Small intestine (tissue), 16 donors: ENCODE measurements at places on chromosomes 1 and 21. TPM values are rescaled to one million over a fixed set of nuclear protein-coding genes. Genes with fewer than 3 reads are reported as not detected.

Gene GIPC2
- 30.1 TPM for polyA plus RNA-seq

Gene FASLG
- polyA plus RNA-seq: not detected

Gene DLGAP3
- 0.27 TPM for polyA plus RNA-seq

Gene MSH4
- not detected for polyA plus RNA-seq

- peak; percentile 51 for DNase-seq
- H3K27me3 ChIP-seq: no peaks in the 10 kb centered on the region
- no peak overlapping the region for H3K4me3 ChIP-seq
- no peaks in the 10 kb centered on the region for H3K36me3 ChIP-seq
- no peak overlapping the region for H3K27ac ChIP-seq
These were observed 9.3 kb downstream of the NEK7 start for GRCh38 chr1:198165927-198166647.

GRCh38 chr1:236103646-236104218, 38.6 kb upstream of the GPR137B start:
- DNase-seq: peak; percentile 71
- H3K27me3 ChIP-seq: no peaks in the 10 kb centered on the region
- H3K4me1 ChIP-seq: no peaks in the 10 kb centered on the region
- no peaks in the 10 kb centered on the region for H3K36me3 ChIP-seq

GRCh38 chr1:242641461-242641860, 117.0 kb upstream of the PLD5 start:
- DNase-seq: no peak
- no peaks in the 10 kb centered on the region for H3K27me3 ChIP-seq
- H3K27ac ChIP-seq: no peak overlapping the region
- no peak overlapping the region for H3K4me3 ChIP-seq
- H3K36me3 ChIP-seq: no peaks in the 10 kb centered on the region

DNA sequence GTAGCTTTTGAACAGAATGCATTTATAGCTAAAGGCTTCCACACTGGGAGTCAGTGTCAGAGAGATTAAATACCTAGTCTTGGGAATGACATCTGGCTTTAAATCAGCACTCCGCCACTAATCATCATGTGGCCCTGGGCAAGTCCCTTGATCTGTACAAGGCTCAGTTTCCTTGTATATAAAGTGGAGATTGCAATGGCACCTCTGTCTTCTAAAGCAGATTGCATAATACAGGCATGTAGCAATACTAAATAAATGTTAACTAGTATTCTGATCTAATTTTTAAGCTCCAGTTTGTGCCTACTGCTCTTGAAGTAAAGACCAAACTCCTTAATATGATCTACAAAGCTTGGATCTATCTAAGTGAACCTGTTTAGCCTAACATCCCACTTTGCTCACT, 249.4 kb downstream of the PLPP3 start:
- no peak for DNase-seq
- H3K27me3 ChIP-seq: no peaks in the 10 kb centered on the region
- H3K4me1 ChIP-seq: no peaks in the 10 kb centered on the region
- H3K36me3 ChIP-seq: no peaks in the 10 kb centered on the region
- H3K27ac ChIP-seq: no peak overlapping the region

GRCh38 chr1:39522661-39523567, 31.5 kb downstream of the BMP8A start:
- peaks cover 42% of the 10 kb centered on the region for H3K36me3 ChIP-seq
- no peaks in the 10 kb centered on the region for H3K4me1 ChIP-seq
- no peak overlapping the region for H3K27ac ChIP-seq
- no peaks in the 10 kb centered on the region for H3K27me3 ChIP-seq

DNA sequence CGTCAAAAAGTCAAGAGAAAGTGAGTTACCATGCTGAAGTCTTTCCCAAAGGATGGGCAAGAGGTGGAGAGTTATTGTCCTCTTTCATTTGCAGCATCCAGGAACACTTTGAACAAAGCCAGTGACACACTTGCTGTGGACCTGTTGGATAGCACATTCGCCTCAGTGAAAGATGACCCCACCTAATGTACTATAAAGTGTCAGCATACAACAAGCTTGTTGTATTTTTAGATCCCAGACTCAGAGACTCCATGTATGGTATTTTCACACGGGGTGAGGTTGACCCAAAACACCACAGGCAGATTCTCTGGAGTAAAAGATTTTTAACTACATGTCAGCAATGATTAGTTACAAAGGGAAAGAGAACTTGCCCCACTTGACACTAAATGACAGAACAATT, 273.8 kb downstream of the PTBP2 start:
- no peak for DNase-seq
- H3K36me3 ChIP-seq: no peaks in the 10 kb centered on the region
- no peaks in the 10 kb centered on the region for H3K4me1 ChIP-seq
- H3K4me3 ChIP-seq: no peak overlapping the region
- H3K27ac ChIP-seq: no peak overlapping the region
- no peaks in the 10 kb centered on the region for H3K27me3 ChIP-seq

DNA sequence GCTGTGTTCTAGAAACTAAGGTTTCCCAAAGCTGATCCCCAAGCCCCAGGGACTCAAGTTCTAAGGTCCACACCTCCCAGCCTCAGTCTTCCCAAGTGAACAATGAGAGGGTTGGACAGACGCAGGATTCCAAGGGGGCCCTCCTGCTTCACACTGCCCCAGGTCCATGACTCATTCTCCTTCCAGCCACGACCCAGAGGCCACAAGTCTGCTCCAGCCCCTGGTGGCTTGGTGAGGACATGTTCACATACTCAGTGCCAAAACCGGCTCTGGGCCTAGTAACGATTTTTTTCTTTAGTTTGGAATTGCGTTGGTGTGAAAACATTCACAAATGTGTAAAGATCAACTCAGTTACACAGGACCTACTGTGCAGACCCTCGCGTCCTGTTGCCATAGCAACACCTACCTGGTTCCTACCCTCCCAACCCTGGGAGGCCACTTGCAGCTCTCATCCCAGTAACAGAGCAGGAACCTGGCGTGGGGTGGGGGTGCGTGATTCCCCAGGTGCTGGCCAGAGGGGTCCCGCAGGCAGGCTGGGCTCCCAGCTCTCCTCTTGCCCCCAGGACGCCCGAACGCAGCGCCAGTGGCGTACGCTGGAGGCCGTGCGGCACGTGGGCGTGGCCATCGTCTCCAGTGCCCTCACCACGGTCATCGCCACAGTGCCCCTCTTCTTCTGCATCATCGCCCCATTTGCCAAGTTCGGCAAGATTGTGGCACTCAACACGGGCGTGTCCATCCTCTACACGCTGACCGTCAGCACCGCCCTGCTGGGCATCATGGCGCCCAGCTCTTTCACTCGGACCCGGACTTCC, 57.0 kb downstream of the DISP3 start:
- DNase-seq: no peak
- no peak overlapping the region for H3K4me3 ChIP-seq
- no peaks in the 10 kb centered on the region for H3K4me1 ChIP-seq
- no peaks in the 10 kb centered on the region for H3K27me3 ChIP-seq

DNA sequence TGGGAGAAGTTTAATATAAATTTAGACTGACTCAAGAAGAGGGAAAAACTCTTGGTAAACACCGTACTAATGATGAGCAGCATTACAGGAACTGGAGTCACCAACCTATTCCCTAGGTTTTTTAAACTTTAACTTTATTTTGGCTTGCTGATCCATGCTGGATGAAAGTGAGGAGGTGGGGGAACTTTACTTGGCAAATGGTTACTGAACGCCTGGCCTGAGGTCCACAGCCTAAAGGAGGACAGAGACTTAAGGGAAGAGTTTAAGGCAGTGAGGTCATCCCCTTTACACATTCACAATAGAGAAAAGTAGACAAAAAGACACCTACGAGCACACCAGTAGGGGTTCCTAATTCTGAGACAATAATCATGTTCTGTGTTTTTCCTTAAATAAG, 25.6 kb upstream of the A3GALT2 start:
- H3K36me3 ChIP-seq: no peaks in the 10 kb centered on the region
- H3K27me3 ChIP-seq: no peaks in the 10 kb centered on the region
- no peak for DNase-seq
- H3K4me3 ChIP-seq: no peak overlapping the region

Gene CYP4A11
- 0.16 TPM for polyA plus RNA-seq

Gene NUAK2
- polyA plus RNA-seq: 11.5 TPM

DNA sequence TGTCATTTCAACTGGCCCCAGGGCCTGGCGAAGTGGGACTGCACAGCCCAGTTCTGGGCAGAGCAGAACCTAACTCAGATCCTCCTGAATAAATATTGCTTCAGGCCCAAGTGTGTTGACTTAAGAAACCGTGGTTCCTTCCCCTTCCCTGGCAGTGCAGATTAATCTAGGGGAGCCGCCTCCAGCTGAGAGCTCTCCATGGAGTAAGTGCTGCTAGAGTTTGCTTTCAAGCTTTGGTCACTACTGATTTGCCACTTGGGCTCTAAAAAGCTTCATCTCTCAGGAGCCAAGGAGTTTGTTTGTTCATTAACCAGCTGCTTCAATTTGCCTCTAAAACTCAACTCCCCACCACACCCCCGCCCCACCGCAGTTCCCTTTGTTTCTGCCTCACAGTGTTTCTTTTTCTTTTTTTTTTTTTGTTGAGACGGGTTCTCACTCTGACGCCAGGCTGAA, 112.1 kb downstream of the DTL start:
- peak; percentile 64 for DNase-seq
- H3K27me3 ChIP-seq: no peaks in the 10 kb centered on the region
- no peaks in the 10 kb centered on the region for H3K36me3 ChIP-seq
- H3K27ac ChIP-seq: no peak overlapping the region

Gene NAV1
- polyA plus RNA-seq: 0.81 TPM

GRCh38 chr1:41894101-41894807, 24.5 kb downstream of the HIVEP3 start:
- no peak overlapping the region for H3K27ac ChIP-seq
- peaks cover 28% of the 10 kb centered on the region for H3K4me1 ChIP-seq
- no peak overlapping the region for H3K4me3 ChIP-seq
- H3K36me3 ChIP-seq: no peaks in the 10 kb centered on the region

GRCh38 chr1:201632364-201632952, 93.5 kb downstream of the NAV1 start:
- peak; percentile 64 for DNase-seq
- no peak overlapping the region for H3K27ac ChIP-seq
- no peak overlapping the region for H3K4me3 ChIP-seq
- H3K27me3 ChIP-seq: no peaks in the 10 kb centered on the region

DNA sequence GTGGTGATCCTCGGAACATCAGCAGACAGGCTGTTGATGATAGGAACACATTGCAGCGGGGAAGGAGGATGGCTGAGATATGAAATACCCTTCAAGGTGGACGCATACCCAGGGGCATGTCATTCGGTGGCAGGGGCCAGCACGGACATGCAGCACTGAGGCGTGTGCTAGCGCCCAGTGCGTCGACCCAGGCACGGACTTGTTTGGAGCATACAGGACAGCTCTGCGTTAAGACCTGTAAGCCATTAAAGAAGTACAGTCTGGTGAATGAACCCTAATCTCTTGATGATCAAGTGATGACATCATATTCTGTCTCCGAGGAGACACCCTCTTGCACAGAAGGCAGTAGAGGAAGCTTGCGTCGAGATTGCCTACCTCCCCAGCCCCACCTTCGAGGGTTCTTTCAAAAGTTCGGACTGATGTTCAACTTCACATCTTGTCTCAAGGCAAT, 63.6 kb upstream of the KIF26B start:
- H3K4me3 ChIP-seq: no peak overlapping the region
- no peak for DNase-seq
- no peaks in the 10 kb centered on the region for H3K27me3 ChIP-seq
- H3K27ac ChIP-seq: no peak overlapping the region

Gene LMX1A
- 0.54 TPM for polyA plus RNA-seq

DNA sequence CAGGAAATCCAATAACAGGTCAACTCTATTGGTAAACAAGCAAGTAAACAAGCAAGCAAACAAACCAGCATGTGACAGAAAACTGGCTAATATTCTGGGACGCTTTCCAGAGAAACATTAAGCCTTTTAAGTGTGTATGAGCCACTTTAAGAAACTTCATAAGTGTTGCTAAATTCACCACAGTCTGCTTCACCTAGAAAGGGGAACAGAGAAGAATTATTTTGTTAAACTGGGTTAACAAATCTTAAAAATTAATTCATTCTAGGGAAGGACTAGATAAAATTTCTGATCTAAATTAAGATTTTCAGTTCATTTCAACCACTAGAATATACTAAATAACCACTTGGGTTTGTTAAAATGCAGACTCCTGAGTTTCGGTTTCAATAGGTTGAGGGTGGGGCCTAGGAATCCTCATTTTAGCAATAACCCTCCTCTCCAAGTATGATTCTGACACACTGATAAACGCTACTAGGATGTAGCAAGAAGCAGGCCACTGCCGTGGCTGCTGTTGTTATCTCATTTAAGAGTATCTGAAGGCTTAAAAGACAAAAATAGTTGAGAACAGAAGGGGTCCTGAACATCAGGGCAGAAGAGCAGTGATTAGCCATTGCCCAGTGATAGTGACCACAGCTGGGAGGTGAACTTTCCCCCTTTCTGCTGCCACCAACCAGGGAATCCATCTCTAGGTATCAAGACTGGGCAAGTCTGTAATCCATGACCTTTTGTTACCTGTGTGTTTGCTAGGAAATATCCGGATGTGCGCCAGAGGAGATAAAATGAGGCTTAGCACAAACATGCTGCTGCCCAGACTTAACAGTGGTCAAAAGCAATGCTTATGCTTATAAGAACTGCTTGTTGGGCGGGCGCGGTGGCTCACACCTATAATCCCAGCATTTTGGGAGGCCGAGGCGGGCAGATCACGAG, 11.2 kb downstream of the CREG1 start:
- H3K27ac ChIP-seq: peak overlapping the region; percentile 27
- DNase-seq: peak; percentile 39
- H3K4me3 ChIP-seq: no peak overlapping the region
- H3K27me3 ChIP-seq: no peaks in the 10 kb centered on the region
- H3K36me3 ChIP-seq: peaks cover 28% of the 10 kb centered on the region

GRCh38 chr1:205849619-205850355, at the start of gene PM20D1:
TSS of gene PM20D1 (minus strand) at chr1:205850132. CDS start at chr1:205850072, 60 bp downstream.
- H3K36me3 ChIP-seq: no peaks in the 10 kb centered on the region
- H3K27me3 ChIP-seq: no peaks in the 10 kb centered on the region
- peak; percentile 80 for DNase-seq
- no peak within 1 kb of the TSS for H3K4me3 ChIP-seq
- no peak within 1 kb of the TSS for H3K27ac ChIP-seq

DNA sequence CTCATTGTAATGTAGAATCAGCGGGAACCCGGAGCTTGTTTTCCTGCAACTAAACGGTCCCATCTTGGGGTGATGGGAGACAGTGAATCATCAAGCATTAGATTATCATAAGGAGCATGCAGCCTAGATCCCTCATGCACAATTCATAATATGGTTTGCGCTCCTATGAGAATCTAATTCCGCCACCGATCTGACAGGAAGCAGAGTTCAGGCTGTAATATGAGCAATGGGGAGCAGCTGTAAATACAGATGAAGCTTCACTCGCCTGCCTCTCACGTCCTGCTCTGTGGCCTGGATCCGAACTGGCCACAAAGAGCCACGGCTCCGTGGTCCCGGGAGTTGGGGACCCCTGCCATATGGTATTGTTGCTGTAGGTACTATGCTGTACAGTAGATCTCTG, 1.6 kb downstream of the IFI44 start:
- no peaks in the 10 kb centered on the region for H3K4me1 ChIP-seq
- no peaks in the 10 kb centered on the region for H3K27me3 ChIP-seq
- H3K4me3 ChIP-seq: peak overlapping the region; percentile 8
- DNase-seq: peak; percentile 2
- no peaks in the 10 kb centered on the region for H3K36me3 ChIP-seq
